ENCODE measurements at places on chromosomes 13 and 19.

DNA sequence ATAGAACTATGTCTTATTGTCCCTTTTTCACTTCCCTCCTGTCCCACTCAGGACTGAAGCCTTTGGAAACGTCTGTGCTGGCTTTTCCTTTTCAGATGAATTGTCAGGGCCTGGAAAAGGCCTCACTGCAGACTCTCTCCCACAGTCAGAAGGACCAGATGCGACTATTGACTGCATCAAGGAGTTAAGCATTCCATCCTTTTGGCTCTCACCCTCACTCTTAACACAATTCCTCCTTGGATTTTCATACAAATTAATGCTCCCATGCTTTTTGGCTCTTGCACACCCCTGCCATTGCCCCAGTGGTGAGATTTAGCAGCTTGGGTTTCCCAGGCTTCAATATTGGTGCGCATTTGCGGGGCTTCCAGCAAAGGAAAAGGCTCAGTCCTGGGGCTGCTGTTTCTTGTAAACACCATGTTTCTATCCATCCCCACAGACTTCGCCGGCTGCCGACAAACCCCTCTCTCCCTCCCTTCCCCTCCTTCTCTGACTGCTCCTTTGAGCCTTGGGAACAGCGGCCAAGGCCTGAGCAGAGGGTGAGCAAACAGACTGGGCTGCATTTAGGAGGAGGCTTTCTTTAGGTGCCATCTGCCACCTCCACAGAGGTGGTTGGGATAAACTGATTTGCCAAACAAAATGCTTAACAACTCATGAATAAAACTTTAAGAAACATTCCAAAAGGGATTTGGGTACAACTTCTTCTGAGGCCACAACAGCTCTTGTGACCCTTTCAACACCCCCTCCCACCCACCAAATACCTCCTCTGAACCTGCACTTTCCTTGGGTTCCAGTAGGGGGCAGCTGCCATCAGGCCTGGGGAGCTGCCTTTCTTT lies 48.6 kb upstream of the PCDH8 start:
- DNase-seq, result no peak

DNA sequence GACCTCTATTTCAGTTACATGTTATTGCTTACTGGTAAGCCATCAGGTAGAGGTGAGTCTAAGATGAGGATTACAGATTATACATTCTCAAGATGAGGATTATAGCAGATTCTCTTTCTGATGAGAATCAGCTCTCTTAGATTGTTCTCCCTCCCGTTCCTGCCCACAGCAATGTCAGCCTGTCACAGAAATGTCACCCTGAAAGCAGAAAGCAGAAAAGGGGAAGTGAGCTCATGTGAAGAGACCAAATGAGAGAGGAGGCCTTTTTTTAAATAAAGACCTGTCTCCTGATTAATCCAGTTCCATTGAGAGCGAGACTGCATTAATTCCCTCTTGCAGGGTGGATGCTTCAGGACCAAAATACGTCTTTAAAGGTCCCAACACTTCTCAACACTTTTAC lies 445.6 kb downstream of the KCTD12 start:
- DNase-seq, result no peak

- no peak for DNase-seq
Observed at GRCh38 chr13:45280011-45280410, 61.0 kb downstream of the TPT1 start.

- no peak for DNase-seq
Observed at GRCh38 chr19:46818812-46819211, 30.4 kb upstream of the SLC1A5 start.

GRCh38 chr13:73857106-73857505 lies 277.1 kb downstream of the KLF12 start:
- no peak for DNase-seq

DNA sequence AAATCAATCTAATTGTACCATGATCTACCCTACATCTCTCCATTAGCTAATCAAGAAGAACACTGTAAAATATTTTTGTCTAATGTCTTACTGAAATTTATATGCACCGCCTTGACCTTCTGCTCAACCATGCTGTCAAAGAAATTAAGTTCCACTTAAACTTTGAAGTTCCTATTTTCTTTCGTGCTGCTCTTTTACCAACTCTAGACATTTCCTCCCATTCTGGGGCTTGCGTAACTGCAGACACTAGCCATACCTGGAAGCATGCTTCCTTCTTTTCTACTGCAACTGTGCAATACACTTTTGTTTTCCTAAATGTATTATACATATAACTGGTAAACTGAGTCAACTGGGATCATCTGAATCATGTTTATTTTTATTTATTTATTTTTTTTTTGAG lies 8.5 kb upstream of the UBE2L5 start:
- no peak for DNase-seq

GRCh38 chr13:19053561-19053960 lies 128.1 kb downstream of the TUBA3C start:
- no peak for DNase-seq

- DNase-seq, result no peak
Observed at GRCh38 chr13:113617961-113618360, 33.4 kb downstream of the TFDP1 start.

DNA sequence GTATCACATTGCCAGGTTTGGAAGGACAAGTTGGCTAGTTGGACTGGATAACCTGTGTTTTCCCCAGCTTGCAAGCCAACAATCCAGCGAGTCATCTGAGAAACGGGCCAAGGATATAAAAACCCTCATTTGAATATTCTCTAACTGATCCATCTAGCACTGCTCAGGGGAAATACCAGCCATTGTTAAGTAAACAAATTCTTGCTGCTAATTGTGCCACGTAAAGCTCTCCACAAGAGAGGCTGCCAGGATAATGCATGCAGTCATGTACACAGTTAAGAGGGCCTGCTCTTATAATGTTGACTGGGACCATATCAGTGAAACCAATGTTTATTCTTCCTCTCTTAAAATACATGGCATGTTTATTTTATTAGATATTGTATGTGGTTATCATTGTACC lies 663.2 kb upstream of the SGCG start:
- DNase-seq, result no peak

GRCh38 chr19:16035601-16036297 lies 40.5 kb upstream of the TPM4 start:
- no peak for DNase-seq

DNA sequence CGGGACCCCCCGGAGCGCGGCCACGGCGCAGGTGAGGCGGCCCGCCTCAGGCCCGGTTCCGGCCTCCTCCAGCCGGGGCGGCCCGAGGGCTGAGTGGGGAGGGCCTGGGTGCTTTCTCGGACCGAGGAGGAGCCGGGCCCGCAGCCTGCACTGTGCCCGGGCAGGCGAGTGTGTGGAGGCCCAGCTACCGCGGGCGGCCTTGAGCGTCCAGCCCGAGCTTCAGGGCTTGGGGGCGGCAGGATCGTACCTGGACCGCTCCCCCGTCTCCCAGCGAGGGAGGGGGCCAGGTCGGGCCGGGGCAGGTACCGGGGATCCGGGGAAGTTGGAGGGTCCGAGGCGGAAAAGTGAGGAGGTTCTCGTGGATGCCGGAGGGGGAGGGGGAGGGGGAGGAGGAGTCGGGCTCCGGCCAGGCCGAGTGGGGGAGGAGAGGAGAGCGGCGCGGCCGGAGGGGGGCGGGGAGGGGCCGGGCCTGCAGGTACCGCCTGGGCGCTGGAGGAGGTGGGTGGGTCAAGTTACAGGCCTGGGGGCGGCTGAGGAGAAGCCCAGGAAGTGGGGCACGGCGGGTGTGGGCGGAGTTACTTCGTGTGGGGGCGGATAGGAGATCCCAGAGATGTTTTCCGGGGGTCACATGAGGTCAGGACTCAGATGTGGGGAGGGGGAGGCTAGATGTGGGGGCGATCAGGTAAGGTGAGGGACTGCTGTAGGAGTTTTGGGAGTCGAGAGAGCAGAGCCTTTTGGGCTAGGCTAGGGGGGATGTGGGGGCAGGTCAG lies 545 bp downstream of the NACC1 start:
- DNase-seq, result no peak

- DNase-seq, result no peak
Observed at GRCh38 chr13:109684824-109685202, 101.6 kb downstream of the IRS2 start.

- no peak for DNase-seq
Observed at GRCh38 chr13:109904218-109904617, 117.8 kb upstream of the IRS2 start.

DNA sequence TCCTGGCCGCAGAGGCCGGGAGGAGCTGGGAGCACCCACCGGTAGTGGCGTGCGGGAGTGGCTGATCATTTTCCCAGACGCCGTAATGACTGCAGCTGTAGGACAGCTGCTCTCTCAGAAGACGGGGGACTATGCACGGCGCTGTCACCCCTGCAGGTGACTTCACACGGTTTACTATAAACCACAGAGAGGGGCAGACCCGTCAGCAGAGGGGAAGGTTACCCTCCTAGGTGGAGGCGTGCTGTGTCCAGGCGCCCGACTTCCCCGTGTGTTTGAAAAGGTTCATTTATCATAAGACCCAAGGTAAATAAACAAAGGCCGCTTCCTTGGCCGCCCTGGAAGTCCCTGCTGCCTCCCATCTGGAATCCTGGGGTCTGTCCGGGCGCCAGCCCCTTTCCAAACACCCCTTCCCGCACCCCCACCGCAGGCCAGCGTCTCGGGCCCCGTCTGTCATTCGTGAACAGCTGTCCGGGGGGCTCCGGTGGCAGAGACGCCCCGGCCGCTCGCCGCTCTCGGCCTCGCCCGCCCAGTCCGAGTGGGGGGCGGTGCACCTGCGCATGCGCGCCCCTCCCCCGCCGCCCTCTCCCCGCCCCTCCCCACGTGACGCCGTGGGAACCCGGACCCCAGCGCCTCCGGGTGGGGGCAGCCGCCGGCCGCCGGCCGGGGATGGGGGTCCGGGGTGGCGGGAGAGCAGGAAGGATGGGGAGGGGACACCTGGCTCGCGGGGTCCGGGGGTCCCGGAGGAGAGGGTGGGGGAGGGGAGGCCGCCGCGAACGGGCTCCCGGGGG lies 915 bp downstream of the SHC2 start:
- DNase-seq, result no peak

GRCh38 chr19:6227936-6228325 lies 51.8 kb downstream of the MLLT1 start:
- DNase-seq, result no peak

GRCh38 chr19:18396471-18397241 lies 766 bp downstream of the LRRC25 start:
- DNase-seq, result no peak

DNA sequence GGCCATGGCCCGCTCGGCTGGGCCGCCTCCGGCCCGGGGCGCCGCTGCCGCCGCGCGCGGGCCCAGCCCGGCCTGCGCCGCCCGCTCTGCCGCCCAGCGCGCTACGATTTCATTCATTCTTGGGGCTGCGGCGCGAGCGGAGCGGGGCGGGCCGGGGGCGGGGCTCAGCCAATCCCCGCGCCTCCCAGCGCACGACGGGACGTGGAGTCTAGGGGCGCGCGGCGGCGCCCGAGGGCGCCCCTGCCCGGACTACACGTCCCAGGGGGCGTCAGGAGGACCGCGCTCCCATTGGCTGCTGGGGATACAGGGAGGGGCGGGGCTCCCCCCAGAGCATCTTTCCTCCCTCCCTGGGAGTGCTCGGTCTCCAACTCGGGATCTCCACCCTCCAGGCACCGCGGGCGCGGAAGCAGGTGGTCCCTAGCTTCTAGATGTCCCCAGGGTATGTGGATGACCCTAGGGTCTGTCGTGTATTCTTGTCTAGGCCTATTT lies 5.6 kb upstream of the DPF1 start:
- DNase-seq, result no peak

DNA sequence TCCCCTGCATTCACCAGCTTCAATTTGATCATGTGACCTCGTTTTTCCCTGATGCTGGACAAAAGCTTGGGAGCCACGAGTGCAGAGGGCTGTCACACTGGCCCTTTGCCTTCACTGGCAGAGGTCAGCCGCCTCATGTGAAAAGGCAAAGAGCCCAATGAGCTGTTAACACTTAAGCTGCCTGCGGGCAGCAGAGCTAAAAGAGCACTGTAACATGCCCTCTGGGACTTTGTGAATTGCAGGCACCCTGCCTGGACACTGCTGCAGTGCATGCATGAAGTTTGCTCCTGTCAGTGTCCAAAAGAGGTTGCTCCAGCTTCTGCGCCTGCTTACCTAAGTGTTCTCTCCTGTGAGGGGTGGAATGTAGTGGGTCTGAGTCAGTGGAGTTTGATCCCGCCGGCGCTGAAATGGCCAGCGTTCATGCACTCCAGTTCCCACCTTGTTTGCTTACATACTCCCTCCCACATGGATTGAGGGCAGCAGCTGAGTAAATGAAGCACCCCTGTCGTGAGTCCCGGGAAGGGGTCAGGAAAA lies 193.7 kb downstream of the RFC3 start:
- DNase-seq, result no peak

- DNase-seq, result no peak
Observed at GRCh38 chr19:3266092-3266693, 41.7 kb downstream of the CELF5 start.

- DNase-seq, result no peak
Observed at GRCh38 chr19:45508861-45509691, 1.8 kb downstream of the VASP start.
